Activated T-cell treated with anti-CD3 and anti-CD28 coated beads, Interleukin-2, amount 50 U/mL, for 72 hours (primary cell): ENCODE measurements at places on chromosomes 13 and 19. TPM values are rescaled to one million over a fixed set of nuclear protein-coding genes. Genes with fewer than 3 reads are reported as not detected.

Gene KIR2DL1
- total RNA-seq = not detected

Gene GPR4
- total RNA-seq = not detected

Gene ZNF69
- 2.6 TPM for total RNA-seq

Gene RFPL4A
- total RNA-seq = not detected

Gene LYPD3
- total RNA-seq = 3.1 TPM

Gene C19orf47
- total RNA-seq = 20.7 TPM

Gene CIC
- 90.1 TPM for total RNA-seq

Gene PRODH2
- total RNA-seq = not detected

Gene HCN2
- total RNA-seq = 1.1 TPM

Gene SRRM5
- total RNA-seq = 1.7 TPM

Gene CACNG8
- not detected for total RNA-seq

Gene ITPKC
- 15.1 TPM for total RNA-seq

Gene TNFRSF19
- total RNA-seq = not detected

Gene PEAK3
- not detected for total RNA-seq

Gene GPATCH1
- total RNA-seq = 11.6 TPM

Gene ZMYM5
- total RNA-seq = 23.6 TPM

Gene DHRS12
- total RNA-seq = 8.5 TPM

Gene GNA15
- total RNA-seq = 66.5 TPM

Gene MTUS2
- total RNA-seq = 0.02 TPM

Gene SMIM44
- total RNA-seq = not detected
